ENCODE measurements at places on chromosomes 4 and X.
A peak's percentile ranks its signal among the peaks of the same experiment; 100 is the strongest.

GRCh38 chr4:27024805-27025204 is 164.2 kb downstream of the STIM2 start:
- H3K4me3 ChIP-seq: no peak overlapping the region
- H3K36me3 ChIP-seq: peaks cover 16% of the 10 kb centered on the region
- peaks cover 13% of the 10 kb centered on the region for H3K4me1 ChIP-seq
- H3K27ac ChIP-seq: no peak overlapping the region

GRCh38 chr4:153535772-153536513 is 69.8 kb downstream of the TMEM131L start:
- H3K27me3 ChIP-seq: no peaks in the 10 kb centered on the region
- peak overlapping the region; percentile 90 for H3K27ac ChIP-seq
- H3K36me3 ChIP-seq: peaks cover 8% of the 10 kb centered on the region
- peaks cover 56% of the 10 kb centered on the region for H3K4me1 ChIP-seq
- H3K4me3 ChIP-seq: no peak overlapping the region

DNA sequence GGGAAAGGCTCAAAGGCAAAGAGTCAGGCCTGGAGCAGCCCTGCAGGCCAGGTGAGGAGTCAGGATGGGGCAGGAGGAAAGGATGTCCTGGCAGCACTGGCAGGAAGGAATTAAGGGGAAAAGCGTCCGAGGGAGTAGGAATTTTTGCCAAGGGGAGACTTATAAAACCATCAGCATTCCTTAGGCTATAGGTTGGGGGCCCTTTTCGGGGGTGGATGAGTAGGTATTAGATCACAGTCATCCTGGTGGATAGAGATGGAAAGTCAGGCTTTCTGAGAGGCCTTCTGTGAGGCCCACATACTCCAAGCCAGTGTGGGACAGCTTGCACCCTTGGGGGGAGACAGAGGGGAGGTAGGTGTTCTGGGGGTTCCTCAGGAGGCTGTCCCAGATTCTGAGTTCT is 12.3 kb downstream of the STARD8 start:
- H3K27me3 ChIP-seq: no peaks in the 10 kb centered on the region
- no peaks in the 10 kb centered on the region for H3K36me3 ChIP-seq
- DNase-seq: no peak

- H3K4me1 ChIP-seq: no peaks in the 10 kb centered on the region
- no peak overlapping the region for H3K27ac ChIP-seq
- H3K4me3 ChIP-seq: no peak overlapping the region
- no peak for DNase-seq
Measured at GRCh38 chrX:153190381-153190780, 11.3 kb downstream of the MAGEA1 start.

- H3K36me3 ChIP-seq: no peaks in the 10 kb centered on the region
- H3K4me3 ChIP-seq: no peak overlapping the region
- H3K4me1 ChIP-seq: no peaks in the 10 kb centered on the region
- no peak overlapping the region for H3K27ac ChIP-seq
- H3K27me3 ChIP-seq: peaks cover 15% of the 10 kb centered on the region
- DNase-seq: no peak
Measured at GRCh38 chr4:159003420-159004253, 99.2 kb upstream of the RAPGEF2 start.

DNA sequence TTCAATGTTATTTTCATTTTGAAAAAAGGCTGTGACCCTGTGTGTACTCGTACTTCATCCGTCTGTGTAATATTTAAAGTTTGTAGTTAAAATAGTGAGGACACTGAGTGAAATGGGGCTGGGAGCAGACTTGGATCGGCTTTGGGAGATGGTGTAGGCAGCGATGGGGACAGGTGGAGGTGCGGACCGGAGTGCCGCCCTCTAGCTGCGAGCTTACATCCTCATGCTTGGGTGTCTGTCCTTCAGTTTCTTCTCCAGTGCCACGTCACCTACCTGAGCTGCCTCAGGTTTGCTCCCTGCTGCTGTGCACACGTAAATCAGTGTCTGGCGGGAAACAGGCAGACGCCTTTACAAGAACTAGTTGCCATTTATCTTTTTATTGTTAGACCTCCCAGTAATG is 146.1 kb downstream of the GPR143 start:
- peaks cover 10% of the 10 kb centered on the region for H3K4me1 ChIP-seq
- no peaks in the 10 kb centered on the region for H3K36me3 ChIP-seq
- H3K4me3 ChIP-seq: no peak overlapping the region
- DNase-seq: no peak
- H3K27ac ChIP-seq: peak overlapping the region; percentile 62

DNA sequence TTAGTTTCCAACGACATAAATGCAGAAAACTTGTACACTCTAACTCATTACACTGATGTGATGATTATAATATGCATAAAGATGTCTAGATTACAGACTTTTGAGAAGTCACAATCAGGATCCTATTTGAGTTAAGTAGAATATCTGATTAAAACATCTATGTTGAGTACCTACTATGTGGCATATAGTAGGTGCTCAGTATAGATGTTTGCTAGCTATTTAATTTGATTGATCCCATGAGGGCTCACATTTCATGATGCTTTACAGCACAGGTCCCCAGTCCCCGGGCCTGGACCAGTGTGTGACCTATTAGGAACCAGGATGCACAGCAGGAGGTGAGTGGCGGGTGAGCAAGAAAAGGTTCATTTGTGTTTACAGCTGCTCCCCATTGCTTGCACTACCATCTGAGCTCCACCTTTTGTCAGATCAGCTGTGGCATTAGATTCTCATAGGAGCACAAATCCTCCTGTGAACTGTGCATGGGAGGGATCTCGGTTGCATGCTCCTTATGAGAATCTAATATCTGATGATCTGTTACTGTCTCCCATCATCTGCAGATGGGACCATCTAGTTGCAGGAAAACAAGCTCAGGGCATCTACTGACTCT is 33.0 kb upstream of the CXCL8 start:
- H3K27ac ChIP-seq: no peak overlapping the region
- H3K36me3 ChIP-seq: no peaks in the 10 kb centered on the region
- DNase-seq: no peak
- no peaks in the 10 kb centered on the region for H3K27me3 ChIP-seq

DNA sequence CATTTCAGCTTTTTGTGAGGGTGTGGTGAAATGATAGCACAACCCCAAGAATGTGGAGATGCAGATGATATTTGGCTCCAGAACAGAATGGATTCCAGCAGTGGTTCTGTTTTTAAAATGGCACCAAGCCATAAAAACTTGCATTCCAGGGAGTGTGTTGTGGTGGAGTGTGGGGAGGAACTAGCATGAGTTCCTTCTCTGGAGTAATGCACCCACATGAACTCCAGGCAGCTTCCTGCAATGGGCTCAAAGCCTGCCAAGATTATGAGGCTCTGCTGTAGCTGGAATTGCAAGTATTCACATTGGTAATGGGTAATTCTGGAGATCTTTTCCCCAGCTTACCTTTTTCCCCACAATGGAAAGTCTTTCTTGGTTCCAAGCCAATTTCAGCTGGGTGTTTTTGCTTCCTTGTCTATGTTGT is 161.4 kb downstream of the RAB28 start:
- DNase-seq: no peak
- H3K27ac ChIP-seq: no peak overlapping the region
- no peak overlapping the region for H3K4me3 ChIP-seq
- H3K4me1 ChIP-seq: no peaks in the 10 kb centered on the region
- H3K36me3 ChIP-seq: peaks cover 10% of the 10 kb centered on the region

- no peak overlapping the region for H3K27ac ChIP-seq
- no peaks in the 10 kb centered on the region for H3K4me1 ChIP-seq
- no peaks in the 10 kb centered on the region for H3K27me3 ChIP-seq
Measured at GRCh38 chr4:142112451-142112850, 476.1 kb downstream of the IL15 start.

- no peak overlapping the region for H3K4me3 ChIP-seq
- DNase-seq: no peak
- H3K27ac ChIP-seq: no peak overlapping the region
- H3K4me1 ChIP-seq: no peaks in the 10 kb centered on the region
- no peaks in the 10 kb centered on the region for H3K36me3 ChIP-seq
Measured at GRCh38 chr4:138821331-138821730, 194.2 kb upstream of the NOCT start.

DNA sequence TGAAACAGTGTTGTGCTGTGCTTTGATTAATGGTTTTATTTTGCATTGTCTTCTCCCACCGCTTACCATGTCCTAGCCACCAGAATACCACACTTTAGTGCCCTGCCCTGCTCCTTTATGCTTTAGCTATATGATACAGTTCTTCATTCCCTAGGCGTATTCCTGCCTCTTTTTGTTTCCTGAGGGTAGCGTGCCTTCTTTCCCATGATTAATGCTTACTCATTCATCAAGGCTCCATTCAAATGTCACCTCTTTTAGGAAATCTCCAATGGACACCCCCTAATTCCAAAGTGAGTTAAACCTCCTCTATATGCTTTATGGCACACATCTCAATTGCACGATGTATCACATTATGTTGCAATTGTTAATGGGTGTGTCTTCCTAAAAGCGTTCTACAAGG is 46.3 kb downstream of the SPANXD start:
- H3K36me3 ChIP-seq: no peaks in the 10 kb centered on the region
- no peaks in the 10 kb centered on the region for H3K27me3 ChIP-seq
- DNase-seq: no peak
- H3K4me1 ChIP-seq: no peaks in the 10 kb centered on the region

- H3K27ac ChIP-seq: no peak overlapping the region
- no peaks in the 10 kb centered on the region for H3K27me3 ChIP-seq
- H3K4me1 ChIP-seq: no peaks in the 10 kb centered on the region
Measured at GRCh38 chr4:106284227-106284626, 31.8 kb downstream of the TBCK start.

- H3K27me3 ChIP-seq: peaks cover 43% of the 10 kb centered on the region
- H3K4me3 ChIP-seq: no peak overlapping the region
- DNase-seq: no peak
- H3K27ac ChIP-seq: no peak overlapping the region
- no peaks in the 10 kb centered on the region for H3K4me1 ChIP-seq
- no peaks in the 10 kb centered on the region for H3K36me3 ChIP-seq
Measured at GRCh38 chrX:2782171-2782570, 30.3 kb downstream of the XG start.

DNA sequence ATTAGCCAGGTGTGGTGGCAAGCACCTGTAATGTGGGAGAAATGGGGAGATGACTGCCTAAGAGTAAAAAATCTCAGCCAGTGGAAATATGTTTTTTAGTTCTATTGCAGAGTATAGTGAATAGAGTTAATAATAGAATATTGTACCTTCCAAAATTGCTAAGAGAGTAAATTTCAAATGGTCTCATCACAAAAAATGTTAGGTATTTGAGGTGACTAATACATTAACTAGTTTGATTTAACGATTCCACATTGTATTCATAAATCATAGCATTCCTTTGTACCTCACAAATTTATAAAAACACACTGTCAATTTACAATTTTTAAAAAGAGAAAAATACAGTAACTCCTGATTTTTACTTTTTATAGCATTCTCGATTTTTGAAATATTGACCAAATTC is 681.5 kb upstream of the EPHA5 start:
- H3K27ac ChIP-seq: no peak overlapping the region
- no peak overlapping the region for H3K4me3 ChIP-seq
- no peaks in the 10 kb centered on the region for H3K4me1 ChIP-seq
- H3K27me3 ChIP-seq: no peaks in the 10 kb centered on the region

GRCh38 chr4:24956091-24956490 is 43.2 kb upstream of the CCDC149 start:
- H3K36me3 ChIP-seq: no peaks in the 10 kb centered on the region
- H3K27me3 ChIP-seq: no peaks in the 10 kb centered on the region
- H3K4me3 ChIP-seq: no peak overlapping the region
- H3K4me1 ChIP-seq: no peaks in the 10 kb centered on the region
- no peak overlapping the region for H3K27ac ChIP-seq
- no peak for DNase-seq

- no peak for DNase-seq
- no peaks in the 10 kb centered on the region for H3K36me3 ChIP-seq
- no peak overlapping the region for H3K4me3 ChIP-seq
- no peaks in the 10 kb centered on the region for H3K27me3 ChIP-seq
- no peak overlapping the region for H3K27ac ChIP-seq
Measured at GRCh38 chr4:181528570-181529184, 714.5 kb upstream of the TENM3 start.

- peaks cover 8% of the 10 kb centered on the region for H3K27me3 ChIP-seq
- no peaks in the 10 kb centered on the region for H3K36me3 ChIP-seq
- no peak for DNase-seq
Measured at GRCh38 chrX:134801267-134801666, 143.0 kb upstream of the PLAC1 start.

GRCh38 chr4:118273642-118274041 is 79.2 kb downstream of the PRSS12 start:
- DNase-seq: no peak
- H3K4me3 ChIP-seq: no peak overlapping the region
- H3K27ac ChIP-seq: no peak overlapping the region
- H3K27me3 ChIP-seq: no peaks in the 10 kb centered on the region
- peaks cover 5% of the 10 kb centered on the region for H3K4me1 ChIP-seq
- no peaks in the 10 kb centered on the region for H3K36me3 ChIP-seq

DNA sequence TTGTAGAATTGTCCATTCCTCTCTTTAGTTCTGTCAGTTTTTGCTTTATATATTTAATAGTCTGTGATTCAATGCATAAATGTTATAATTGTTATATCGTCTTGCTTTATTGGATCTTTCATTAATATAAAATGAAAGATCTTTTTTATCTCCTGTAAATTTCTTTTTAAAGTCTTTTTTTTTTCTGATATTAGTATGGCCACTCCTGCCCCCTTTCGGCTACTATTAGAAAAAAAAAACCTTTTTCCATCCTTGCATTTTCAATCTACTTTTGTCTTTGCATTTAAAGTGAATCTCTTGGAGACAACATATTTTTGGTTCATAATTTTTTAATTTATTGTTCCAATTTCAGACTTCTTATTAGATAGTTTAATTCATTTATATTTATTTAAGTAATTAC is 677.4 kb upstream of the NDST4 start:
- H3K36me3 ChIP-seq: no peaks in the 10 kb centered on the region
- H3K27me3 ChIP-seq: no peaks in the 10 kb centered on the region
- no peaks in the 10 kb centered on the region for H3K4me1 ChIP-seq
- no peak for DNase-seq

- H3K4me3 ChIP-seq: no peak overlapping the region
- no peak overlapping the region for H3K27ac ChIP-seq
- no peak for DNase-seq
- H3K4me1 ChIP-seq: no peaks in the 10 kb centered on the region
Measured at GRCh38 chr4:19286924-19287323, 964.8 kb upstream of the SLIT2 start.

DNA sequence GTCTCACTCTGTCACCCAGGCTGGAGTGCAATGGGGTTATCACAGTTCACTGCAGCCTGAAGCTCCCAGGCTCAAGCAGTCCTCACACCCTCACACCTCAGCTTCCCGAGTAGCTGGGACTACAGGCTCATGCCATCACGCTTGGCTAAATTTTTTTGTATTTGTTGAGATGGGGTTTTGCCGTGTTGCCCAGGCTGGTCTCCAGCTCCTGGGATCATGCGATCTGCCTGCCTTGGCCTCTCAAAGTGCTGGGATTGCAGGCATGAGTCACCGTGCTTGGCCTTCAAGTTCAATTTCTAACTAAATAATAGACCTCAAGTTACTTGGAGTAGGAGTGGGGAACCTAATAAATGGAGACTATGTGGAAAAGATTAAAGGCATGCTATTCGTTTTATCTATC is 48.9 kb downstream of the MND1 start:
- no peak overlapping the region for H3K27ac ChIP-seq
- no peaks in the 10 kb centered on the region for H3K27me3 ChIP-seq
- no peaks in the 10 kb centered on the region for H3K4me1 ChIP-seq
- no peak overlapping the region for H3K4me3 ChIP-seq

Data from naive B cell (primary cell).